Thymus (tissue), 14 donors: ENCODE measurements at places on chromosomes 12 and 14. TPM values are rescaled to one million over a fixed set of nuclear protein-coding genes. Genes with fewer than 3 reads are reported as not detected.

Gene ATXN2
- polyA plus RNA-seq: 19.7 TPM

Gene FAM161B
- polyA plus RNA-seq: 4.1 TPM

- DNase-seq: no peak
These were observed 54.3 kb downstream of the TECPR2 start for GRCh38 chr14:102417001-102417431.

GRCh38 chr12:5809586-5809985 lies 135.5 kb downstream of the ANO2 start:
- no peak for DNase-seq

Gene DCN
- 215 TPM for polyA plus RNA-seq

Gene MYL2
- polyA plus RNA-seq: 5.3 TPM

Gene MEG3
- polyA plus RNA-seq: 103 TPM

GRCh38 chr12:62774794-62775193 lies 160.2 kb downstream of the PPM1H start:
- no peak for DNase-seq

GRCh38 chr14:99727096-99727870 lies 43.2 kb downstream of the CYP46A1 start:
- DNase-seq: no peak

DNA sequence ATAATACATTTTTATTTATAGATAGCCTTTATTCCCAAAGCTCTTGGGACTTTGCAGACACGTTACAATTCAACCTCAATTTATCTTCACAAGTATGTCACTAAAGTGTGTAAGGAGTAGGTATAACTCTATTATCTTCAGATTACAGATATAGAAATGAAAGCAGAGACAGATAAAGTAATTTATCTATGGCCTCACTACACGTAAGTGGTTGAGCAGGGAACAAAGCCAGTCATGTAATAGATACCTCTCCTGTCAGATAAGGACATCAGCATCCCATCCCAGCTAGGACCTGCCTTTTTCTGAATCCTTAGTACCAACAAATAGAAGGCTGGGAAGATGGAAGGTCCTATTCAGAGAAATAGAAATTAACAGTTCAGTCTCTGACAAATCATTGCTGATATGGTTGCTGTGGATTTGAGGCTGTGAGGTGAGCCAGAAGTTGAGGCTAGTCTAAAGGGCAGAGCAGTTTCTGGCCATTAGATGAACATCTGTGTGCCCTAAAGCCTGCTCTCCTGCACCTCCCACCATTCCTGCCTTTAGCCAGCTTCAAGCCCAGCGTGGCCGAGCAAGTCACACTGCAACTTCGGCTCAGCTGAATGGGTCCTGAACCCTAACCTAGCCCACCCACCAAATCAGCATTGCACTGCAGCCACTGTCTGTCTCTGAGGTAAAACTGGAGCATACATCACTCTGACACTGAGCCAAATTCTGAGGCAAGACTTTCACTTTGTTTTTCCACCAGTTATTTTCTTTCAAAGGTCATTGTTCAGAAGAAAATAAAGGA lies 71.1 kb upstream of the PLEKHA5 start:
- no peak for DNase-seq

- DNase-seq: no peak
These were observed 156.5 kb upstream of the USP15 start for GRCh38 chr12:62103748-62104147.

Gene ALDH2
- polyA plus RNA-seq: 43.9 TPM

- no peak for DNase-seq
These were observed 32.9 kb upstream of the ZNF740 start for GRCh38 chr12:53147653-53148052.

DNA sequence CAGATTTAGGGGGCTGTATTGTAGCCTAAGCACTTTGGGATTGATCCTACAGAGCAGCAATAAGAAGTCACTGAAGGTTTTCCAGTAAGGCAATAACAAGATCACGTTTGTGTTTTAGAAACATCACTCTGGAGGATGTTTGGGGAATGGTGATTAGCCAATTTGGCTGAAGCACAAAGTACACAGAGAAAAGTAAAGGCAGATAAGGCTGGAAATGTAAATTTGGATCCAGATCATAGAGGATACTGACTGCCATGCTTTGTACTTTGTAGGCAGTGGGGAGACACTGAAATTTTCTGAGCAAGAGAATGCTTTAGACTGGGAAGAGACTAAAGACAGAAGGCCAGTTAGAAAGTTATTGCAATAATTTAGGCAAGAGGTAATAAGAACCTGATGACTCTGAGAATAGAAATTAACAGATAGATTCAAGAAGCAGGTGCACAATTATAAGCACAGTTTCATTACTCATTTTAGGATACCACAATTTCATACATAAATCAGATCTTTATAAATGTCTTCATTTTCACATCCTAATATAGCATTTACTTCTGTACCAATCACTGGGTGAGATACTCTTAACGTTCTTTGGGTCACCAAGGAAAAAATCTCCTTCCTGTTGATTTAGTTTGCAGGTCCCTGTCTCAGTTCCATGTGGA lies 314.5 kb upstream of the GARIN6 start:
- no peak for DNase-seq

DNA sequence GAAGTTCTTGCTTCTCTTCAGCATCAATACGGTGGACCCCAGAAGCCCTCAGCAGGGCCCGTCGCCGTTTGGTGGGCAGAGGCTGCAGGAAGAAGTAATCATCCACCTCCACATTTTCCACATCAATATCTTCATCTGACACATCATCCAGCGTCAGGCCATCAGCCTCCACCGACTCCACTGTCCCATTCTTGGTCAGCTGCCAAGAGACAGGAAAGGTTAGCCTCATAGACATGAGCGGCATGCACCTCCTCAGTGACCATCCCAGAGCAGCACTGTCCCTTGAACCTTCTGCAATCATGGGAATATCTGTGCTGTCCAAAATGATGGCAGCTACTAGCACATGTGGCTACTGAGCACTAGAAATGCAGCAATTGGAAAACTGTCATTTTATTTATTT lies 15.6 kb downstream of the CSRNP2 start:
- no peak for DNase-seq

Gene SPTB
- 1.1 TPM for polyA plus RNA-seq

- DNase-seq: no peak
These were observed 49.7 kb downstream of the DRAM1 start for GRCh38 chr12:101927036-101927435.

DNA sequence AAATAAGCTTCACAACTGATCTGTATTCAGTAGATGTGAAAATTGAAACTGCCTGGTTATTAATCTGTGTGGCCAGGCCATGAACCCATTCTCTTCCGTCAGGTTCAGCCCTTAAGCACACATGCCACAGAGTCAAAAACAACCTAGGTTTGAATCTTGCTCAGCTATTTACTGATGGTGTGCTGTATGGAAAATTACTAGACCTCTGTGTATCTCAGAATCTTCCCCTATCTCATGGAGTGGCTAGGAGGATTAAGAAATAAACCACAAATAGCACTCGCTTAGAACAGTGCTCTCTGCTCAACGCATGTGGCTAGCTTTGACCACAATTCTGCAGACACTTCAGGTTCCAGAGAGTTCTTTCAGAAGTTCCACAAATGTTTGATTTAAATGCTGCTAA lies 240.7 kb upstream of the PLEKHG7 start:
- DNase-seq: no peak

DNA sequence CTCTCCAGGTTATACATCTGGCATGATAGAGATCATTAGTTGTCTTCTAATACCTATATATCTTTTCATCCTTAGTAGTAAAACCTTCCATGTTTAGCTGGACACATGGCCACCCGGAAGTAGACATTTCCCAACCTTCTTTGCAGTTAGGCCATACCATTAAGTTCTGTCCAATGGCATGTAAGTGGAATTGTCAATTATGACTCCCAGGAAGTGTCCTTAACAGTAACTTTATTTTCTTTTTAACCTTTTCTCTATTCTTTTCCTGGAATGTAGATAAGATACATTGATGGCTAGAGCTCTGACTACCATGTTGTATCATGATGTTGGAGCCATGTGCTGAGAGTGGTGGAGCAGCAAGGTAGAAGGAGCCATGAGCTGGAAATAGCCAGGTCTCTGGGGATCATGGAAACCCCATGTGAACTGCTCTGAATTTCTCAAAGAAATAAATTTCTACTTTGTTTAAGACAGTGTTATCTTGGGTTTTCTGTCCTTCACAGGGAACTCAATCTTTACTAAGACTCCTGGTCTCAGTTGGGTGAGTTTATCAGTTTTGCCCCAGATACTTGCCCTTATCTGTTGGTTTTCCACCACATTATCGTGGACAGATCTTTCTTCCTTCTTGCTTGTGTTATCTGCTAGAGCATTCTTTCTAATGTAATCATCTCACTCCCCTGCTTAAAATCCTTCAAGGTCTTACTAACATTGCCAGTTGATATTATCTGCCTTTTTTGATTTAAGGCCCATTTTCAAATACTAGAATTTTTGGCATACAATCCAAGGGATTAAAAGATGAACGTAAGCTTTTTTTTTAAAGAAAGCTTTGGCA lies 5.1 kb upstream of the LTA4H start:
- DNase-seq: no peak

Gene GLIPR1
- 12.2 TPM for polyA plus RNA-seq

Gene SLC17A8
- 0.37 TPM for polyA plus RNA-seq

Gene SLC7A7
- polyA plus RNA-seq: 16.7 TPM

DNA sequence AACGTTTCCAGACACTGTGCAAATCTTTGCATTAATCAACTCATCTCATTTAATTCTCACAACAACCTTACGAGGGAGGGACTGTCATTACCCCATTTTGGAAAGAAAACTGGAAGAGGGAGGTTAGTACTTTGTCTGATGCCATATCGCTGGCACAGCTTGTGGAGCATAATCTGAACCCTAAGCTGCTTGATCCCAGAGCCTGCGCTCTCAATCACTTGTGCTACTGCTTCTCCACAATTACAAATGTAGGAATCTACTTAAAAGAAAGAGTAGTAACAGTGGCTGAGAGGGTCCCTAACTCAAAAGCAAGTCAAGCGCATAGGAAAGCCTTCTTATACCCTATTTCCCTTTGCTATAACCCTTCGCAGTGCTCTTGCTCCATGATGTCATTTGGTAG lies 3.2 kb downstream of the EFS start:
- no peak for DNase-seq

Gene PZP
- polyA plus RNA-seq: 0.21 TPM

GRCh38 chr14:73740618-73741326 lies 26.6 kb upstream of the PNMA1 start:
- DNase-seq: no peak

DNA sequence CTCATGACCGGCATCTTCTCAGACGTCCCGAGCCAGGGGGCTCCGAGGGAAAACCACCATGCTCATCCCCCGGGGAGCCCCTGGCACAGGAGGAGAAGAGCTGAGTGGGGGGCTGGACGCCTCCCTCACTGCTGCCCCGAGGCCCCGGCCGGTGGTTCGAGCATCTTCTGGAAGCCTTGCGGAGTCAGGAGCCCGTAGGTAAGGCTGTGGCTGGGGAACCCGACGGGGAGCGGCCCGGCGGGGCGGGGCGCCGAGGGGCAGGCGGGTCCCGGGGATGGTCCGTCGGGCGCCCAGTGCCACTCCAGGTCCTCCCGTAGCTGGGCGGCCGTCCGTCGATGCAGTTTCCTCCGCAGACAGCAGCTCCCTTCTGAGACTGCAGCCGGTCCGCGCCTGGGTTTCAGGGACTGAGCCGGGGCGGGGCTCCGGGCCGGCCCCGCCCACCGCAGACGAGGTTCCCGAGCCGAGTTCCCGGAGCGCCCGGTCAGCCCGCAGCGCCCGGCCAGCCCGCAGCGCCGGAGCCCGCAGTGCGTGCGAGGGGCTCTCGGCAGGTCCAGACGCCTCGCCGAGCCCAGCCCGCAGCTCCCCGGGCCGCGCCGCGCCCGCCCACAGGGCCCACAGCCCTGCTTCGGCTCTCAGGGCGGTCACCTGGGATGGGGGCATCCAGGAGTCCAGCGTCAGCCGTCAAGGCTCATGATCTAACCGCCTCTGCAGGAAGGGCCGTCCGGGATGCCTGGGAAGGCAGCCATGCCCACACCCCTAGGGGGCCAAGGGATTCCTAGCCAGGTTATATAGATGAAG lies at the start of gene PGF:
TSS of gene PGF (minus strand) at position 369 of the 798 bp plus-strand sequence. CDS start at position 14, 355 bp downstream.
- DNase-seq: no peak

Gene CLEC1A
- polyA plus RNA-seq: 36.0 TPM

- no peak for DNase-seq
These were observed 156.3 kb upstream of the PZP start for GRCh38 chr12:9364224-9365176.

DNA sequence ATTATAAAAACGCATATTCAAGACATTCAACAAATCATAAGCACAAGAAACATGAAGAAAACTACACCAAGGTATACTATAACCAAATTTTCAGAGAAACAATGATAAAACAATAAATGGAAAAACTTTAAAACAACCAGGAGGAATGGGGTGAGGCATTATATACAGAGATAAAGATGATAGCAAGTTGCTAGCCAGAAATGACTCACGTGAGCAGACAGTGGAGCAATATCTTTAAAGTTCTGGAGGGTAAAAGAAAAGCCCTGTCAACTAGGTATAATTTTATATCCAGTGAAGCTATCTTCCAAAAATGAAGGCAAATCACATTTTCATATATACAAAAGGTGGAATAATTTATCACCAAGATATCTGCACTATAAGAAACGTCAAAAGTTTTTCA lies 97.8 kb upstream of the PCED1B start:
- DNase-seq: no peak

- DNase-seq: no peak
These were observed 361.9 kb downstream of the BCL11B start for GRCh38 chr14:98910061-98910460.

GRCh38 chr12:62833634-62834033 lies 101.3 kb downstream of the PPM1H start:
- no peak for DNase-seq

GRCh38 chr14:20415782-20416206 lies 2.5 kb upstream of the TEP1 start:
- peak; percentile 78 for DNase-seq

Gene CSRP2
- polyA plus RNA-seq: 91.8 TPM

DNA sequence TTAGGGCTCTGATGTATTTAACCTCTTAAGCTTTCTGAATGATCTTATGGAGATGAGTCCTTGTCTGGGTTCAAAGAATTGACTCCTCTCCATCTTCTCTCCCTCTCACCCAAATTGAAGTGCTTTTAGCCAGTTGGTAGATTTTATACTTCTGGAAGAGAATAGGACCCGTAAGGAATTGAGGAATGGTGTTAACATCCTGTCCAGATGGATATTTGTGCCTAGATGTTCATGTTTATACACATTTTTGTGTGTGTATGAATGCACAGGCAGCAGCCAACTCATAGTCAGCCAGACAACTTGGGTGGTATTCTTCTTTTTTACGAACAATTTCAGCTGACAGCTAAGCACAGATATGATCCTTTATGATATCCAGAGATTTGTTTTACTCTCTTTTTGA lies 449.6 kb upstream of the RGS6 start:
- no peak for DNase-seq

DNA sequence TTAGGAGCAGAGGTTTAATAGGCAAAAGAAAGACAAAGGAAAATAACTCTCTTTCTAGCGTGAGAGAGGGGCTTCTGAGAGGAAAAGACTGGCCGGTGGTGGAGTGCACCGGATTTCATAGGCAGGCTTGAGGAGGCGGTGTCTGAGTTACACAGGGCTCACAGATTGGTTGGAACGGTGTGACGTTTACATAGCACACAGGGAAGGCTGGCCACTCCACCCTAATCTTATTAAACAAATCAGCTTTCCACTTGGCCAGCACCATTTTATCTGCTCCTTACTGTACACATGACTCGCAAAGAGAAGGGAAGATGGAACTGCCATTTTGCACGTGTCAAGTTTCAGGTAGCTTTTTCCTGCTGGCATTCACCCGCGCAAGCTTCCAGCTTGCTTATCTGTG lies 587.7 kb downstream of the RPL10L start:
- no peak for DNase-seq

Gene KRT82
- polyA plus RNA-seq: 0.34 TPM
